ENCODE measurements at places on chromosomes 12 and 14.

GRCh38 chr12:26195250-26195640 is at the start of gene SSPN:
SSPN (plus strand) TSS chr12:26195573; CDS start chr12:26195673, 100 bp downstream.
- no peak for DNase-seq

DNA sequence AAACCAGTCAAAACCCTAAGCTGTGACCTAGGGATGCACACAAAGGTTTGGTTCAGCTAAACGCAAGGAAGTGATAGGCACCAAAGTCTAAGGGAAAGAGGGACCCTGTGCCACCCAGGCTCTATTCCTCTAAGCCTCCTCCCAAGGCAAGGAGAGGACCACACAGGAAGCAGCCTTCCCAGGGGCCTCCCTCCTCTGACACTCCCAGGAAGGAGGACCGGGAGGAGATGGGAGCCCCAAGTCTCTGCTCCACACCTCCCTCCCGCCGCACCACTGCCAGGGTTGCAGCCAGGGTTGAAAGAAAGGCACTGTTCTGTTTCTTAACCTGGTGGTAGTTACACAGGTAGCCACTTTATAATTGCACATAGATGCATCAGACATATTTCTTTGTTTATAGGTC is 21.9 kb downstream of the TCHP start:
- DNase-seq = no peak

- DNase-seq = no peak
Measured at GRCh38 chr14:38079886-38080285, 127.8 kb upstream of the SSTR1 start.

DNA sequence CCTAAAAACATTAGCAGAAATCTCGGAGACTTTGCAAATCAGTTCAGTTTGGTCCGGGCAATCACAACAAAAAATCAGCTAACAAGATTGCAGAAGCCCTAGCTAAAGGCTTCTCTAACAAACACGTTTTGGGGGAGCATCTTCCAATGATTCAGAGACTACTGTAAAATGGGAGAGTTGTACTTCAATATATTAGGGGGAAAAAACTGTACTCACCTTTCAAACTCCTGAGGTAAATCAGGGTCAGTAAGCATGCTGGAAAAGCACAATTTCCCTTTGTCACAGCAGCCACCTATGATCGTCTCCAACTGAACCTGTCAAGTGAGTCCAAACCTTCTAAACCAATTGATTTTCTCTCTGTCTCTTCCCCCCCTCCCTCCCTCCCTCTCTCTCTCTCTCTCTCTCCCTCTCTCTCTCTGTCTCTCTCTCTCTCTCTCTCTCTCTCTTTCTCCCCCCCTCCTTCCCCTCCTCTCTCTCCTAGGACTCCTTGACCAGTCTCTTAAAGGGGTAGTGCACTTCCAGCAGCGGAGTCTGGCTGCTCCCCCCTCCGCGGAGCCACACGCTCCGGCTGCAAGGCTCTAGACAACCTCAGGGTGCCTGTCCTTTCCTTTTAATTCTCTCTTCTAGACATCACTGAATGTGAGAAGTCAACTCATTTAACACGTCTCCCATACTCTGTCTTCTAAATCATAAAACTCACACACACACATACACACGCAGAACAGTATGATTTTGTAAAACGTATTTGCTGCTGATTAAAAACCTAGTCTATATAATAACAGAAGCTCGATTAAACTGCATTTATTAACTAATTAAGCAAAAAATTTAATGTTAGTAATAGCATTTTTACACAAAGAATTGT is at the start of gene SOX5:
SOX5 (minus strand) TSS at position 323 of the 862 bp plus-strand sequence; CDS start at position 254, 69 bp downstream.
- no peak for DNase-seq

- DNase-seq = no peak
Measured at GRCh38 chr14:63357841-63358240, 39.1 kb upstream of the GPHB5 start.

DNA sequence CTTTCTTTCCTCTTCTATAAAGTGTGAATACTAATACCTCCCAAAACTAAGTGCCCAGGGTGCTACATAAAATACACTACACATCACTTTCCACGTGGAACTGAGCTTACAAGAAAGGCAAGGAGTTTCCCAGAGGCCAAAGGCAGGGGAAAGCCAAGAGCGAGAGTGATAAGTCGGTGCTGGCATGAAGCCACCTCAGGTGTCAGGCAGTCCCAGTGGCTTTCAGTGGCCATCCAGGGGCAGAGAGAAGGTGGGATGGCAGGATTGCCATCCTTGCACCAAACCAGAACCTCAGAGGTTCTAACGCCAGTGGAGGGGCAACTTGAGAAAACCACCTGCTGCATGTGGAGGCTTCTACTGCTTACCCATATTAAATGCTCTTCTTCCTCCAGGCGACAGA is 79.7 kb upstream of the DIO3 start:
- DNase-seq = no peak

- no peak for DNase-seq
Measured at GRCh38 chr14:99073431-99073830, 198.6 kb downstream of the BCL11B start.

DNA sequence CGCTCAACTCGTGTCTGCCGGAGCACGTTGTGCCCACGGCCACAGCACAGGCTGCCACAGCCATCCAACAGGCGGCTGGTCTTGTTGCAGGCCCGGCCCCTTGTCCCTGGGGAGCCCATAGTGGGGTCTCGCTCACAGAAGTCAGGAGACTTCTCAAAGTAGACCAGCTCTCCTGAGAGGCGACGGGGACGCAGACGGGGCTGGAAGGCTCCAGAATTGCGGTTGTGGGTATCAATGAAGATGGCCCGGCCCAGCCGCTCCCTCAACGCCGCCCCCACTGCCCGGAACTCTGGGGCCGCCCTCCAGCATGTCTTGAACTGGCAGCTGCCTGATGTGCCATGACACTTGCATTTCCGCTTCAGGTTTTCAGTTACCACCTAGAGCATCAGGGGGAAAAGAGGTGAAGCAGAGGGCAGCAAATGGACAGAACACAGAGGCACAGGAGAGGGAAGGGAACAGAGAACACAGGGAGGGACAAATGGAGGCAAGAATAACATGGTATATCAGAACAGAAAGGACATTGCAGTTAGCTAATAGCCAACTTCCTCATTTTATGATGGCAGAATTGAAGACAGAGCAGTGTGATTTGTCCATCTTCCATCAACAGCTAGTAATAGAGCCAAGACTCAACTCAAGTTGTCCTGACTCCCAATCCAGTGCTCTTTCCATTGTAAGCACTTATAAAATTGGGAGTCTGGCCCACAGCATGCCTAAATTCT is 5.2 kb downstream of the WNT10B start:
- DNase-seq = no peak

- no peak for DNase-seq
Measured at GRCh38 chr14:99454246-99454645, 26.4 kb downstream of the SETD3 start.

- DNase-seq = no peak
Measured at GRCh38 chr12:65667932-65668331, 156.4 kb upstream of the HMGA2 start.

- no peak for DNase-seq
Measured at GRCh38 chr14:105046891-105047282, 18.3 kb downstream of the GPR132 start.

GRCh38 chr14:68441542-68441941 is 351.3 kb downstream of the ZFP36L1 start:
- DNase-seq = no peak

DNA sequence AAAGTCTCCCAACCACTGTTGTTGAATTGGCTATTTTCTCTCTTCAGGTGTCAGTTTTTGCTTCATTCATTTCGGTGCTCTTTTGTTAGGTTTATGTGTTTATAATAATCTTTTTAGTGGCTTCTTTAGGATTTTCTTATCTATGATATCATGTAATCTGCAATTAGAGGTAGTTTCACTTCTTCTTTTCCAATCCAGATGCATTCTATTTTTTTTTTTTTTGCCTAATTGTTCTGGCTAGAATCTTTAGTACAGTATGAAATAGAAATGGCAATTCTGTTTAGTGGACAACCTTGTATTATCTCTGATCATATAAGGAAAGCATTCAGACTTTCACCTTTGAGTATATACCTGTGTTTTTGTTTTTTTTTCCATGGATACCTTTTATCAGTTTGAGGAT is 17.4 kb downstream of the CNOT2 start:
- no peak for DNase-seq

DNA sequence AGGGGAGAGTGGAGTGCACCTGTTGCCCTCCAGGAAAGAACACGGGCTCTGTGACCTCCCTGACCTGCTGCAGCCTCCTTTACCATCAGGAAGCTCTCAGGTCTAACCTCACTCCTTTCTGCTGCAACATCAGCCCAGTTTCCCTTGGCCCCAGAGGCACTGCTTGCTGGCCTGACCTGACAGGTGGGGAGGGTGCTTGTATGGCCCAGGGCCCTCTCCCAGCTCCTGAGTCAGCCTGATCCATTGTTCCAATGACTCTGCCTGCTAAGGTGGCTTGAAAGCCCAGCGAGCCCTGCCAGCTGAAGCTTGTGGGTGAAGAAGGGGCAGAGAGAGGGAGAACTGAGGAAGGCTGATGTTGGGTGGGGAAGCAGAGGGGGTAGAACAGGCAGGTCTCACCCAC is 13.2 kb upstream of the KRT78 start:
- DNase-seq = no peak

DNA sequence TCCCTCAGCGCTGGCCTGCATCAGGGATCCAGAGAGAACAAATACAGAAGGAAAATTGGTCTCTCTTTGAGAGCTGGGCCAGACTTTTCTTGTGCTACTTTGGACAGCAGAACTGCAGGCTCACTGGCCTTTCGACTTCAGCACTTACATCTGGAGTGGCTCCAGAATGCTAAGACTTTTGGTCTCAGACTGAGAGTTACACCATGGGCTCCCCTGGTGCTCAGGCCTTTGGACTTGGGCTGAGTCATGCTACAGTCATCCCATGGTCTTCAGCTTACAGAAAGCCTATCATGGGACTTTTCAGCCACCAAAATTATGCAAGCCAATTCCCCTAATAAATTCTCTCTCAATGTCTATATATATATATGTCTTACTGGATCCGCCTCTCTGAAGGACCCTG is 9.0 kb upstream of the CD163 start:
- DNase-seq = peak; percentile 44

DNA sequence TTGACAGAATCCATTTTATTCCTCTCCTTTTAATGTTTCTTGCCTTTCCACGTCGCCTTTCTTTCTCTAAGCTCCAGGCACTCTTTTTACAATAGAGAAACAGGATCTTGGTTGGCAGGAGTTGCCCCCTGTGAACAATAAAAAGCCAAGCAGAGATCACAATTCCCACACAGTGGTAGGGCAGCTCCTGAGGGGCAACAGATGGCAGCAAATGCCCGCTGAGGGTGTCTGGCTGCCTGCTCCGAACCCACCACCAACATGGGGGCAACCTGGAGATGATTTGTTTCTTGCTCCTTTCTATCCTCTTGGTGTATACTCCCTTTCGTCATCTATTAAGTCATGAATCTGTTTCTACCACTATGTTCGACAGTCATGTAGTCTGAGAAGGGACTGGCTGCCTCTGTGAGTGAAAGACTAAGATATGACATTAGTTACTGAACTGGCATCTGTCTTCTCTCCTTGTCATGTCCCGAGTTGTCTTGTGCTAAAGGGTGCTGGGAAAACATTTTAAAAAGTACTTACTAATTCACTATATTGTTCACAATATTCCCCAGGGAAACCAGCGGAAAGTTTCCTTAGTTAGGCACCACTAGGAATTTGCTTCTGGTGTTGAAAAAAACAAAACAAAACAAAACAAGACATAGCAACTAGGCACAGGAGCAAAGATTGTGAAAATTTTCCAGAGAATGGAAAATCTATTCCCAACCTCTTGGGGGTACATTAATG is 170.1 kb downstream of the STXBP6 start:
- no peak for DNase-seq

GRCh38 chr12:53052419-53053217 is 2.8 kb downstream of the TNS2 start:
- DNase-seq = no peak

- no peak for DNase-seq
Measured at GRCh38 chr12:31928246-31929026, 30.8 kb upstream of the RESF1 start.

DNA sequence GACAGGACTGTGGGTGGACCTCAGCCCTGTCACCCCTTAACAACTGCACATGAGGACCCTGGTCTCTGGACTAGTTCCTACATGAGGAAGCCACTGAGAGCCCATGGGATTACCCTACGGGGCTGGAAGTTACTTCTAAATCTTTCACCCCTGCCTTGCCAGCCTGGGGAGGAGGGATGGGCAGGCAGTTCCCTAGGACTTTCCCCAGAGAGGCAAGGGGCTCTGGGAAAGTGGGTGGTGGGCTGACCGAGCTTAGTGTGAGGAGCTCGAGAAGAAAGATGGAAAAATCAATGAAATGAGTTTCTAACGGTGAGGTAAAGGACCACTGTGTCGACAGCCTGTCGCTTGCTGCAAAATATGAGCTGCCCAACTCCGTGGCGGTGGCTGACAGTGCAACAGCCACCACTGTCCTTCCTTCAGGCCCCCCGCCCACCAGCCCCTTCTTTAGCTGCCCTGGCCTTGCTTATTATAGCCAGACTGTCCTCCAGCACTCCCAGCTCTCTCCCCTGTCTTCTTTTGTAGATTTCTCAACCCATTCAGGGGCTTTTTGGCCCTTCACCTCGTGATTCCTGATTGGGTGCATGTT is 5.0 kb downstream of the ZFHX2 start:
- DNase-seq = no peak

DNA sequence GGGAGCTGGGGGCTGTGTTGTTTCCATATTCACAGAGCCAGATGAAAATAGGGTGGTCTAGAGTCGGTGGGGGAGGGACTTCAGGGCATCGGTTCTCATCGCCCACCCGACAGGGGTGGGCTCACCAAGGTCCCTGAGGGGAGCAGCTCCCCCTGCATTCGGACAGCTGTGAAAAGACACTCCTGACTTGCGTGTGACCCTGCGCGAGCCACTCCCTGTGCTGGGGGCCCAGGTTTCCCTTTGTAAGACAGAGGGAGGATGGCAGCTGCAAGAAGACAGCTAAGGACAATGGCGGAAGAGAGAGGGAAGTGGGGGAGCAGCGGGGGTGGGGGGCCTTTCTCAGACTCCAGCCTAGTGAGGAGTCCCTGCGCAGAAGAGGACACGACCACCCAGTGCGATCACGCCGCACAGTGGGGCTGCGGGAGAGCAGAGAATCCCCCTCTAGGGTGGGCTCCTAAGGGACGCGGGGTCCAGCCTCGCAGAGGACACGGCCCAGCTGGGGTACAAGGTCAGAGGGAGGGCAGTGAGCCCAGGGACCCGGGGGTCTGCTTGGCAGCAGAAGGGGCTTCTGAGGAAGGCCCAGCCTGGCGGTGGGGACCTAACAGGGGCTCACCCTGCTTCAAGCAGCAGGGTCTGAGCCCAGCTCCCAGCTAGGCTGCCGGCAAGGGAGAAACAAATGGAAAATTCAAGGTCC is 326.9 kb upstream of the DIO3 start:
- DNase-seq = no peak
